ENCODE measurements at places on chromosomes 13 and 19.

DNA sequence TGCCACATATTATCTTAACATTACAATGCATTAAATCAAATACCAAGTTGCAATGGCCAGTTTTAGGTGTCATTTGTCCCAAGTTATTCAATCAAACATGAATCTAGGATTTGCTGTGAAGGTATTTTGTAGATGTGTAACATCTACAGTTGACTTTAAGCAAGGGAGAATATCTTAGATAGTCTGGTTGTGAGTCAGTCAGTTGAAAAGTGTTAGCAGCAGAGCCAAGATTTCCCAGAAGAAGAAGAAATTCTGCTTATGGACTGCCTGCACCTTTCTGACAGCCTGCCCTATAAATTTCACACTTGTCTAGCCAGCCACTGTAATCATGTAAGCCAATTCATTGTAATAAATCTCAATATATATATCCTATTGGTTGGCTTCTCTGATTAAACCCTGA lies 41.3 kb upstream of the INTS6 start:
- no peak for DNase-seq

DNA sequence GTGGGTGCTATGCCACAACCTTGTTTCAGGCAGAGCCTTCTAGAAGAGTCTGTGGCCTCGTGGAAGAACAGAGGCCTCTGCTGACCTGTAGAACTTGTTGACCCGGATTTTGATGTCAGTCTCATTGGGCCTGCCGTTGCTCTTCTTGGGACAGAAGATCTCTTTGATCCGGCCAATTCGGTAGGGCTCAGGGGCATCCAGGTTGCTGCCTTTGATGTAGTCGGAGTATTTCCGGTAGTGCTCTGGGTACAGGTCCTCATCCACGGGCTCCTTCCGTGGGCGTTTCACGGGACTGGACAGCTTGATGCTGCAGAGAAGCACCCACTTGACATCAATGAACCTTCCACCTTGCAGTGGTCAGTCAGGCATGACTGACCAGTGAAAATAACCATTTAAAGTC lies 24.0 kb upstream of the EIF3G start:
- no peak for DNase-seq

DNA sequence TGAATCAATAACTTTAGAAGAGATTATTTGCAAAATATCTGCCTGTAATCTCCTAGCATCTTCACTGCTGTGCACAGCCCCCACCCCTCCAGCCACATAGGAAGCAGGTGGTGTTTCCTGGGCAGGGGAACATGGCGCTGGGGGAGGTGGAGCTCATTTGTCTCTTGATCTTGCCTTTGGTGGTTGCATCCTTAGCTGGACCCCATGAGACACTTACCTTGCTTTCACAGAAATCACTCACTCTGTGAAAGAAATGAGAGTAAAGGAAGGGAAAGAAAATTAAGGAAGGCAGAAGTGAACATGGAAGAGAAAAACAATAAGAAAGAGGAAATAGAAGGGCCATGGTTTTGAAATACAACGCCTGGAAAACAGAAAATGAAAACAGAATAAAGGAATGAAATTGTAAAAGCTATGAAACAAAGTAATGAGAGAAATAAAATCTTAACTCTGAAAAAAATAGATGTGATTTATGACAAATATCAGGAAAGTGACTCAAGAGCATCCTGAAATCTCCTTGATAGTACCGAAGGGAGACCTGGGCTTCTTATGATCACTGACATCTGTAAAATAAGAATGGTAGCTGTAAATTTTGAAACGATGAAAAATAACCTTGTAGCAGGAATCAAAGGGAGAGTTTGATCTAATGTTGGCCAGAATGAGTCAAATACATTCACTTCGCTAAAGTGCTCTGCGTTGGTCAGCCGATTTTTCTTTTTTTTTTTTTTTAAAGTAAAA lies 17.2 kb upstream of the RNASEH2B start:
- DNase-seq: peak; percentile 96

DNA sequence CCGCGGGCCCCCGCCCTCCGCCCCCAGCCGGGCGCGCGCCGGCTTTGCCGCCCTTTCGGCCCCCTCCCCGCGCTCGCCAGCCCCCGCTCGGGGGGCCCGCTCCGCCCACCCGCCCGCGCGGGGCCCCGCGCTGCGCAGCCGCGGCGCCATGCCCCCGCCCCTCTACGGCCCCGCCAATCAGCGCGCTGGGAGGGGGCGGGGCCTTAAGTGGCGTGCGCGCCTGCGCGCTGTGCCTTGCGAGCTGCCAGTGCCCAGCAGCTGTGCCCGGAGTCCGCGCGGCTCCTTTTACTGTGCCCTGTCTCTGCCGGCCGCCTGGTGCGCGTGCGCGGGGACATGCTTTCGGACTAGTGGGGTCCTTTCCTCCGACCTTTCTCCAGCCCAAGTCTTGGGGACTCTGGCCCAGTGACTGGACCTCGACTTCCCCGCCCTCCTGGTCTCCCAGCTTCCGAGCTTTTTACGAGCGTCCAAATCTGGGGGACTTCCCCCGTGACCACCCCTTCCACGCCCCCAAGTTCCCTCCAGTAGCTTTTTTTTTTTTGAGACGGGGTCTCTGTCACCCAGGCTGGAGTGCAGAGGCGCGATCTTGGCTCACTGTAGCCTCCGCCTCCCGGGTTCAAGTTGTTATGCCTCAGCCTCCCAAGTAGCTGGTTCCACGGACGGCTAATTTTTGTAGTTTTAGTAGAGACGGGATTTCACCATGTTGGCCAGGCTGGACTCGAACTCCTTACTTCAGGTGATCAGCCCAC lies at the start of gene MBD3:
MBD3 (minus strand) TSS at position 111 of the 746 bp plus-strand sequence. CDS start 234 bp downstream, outside the sequence.
- DNase-seq: peak; percentile 80

DNA sequence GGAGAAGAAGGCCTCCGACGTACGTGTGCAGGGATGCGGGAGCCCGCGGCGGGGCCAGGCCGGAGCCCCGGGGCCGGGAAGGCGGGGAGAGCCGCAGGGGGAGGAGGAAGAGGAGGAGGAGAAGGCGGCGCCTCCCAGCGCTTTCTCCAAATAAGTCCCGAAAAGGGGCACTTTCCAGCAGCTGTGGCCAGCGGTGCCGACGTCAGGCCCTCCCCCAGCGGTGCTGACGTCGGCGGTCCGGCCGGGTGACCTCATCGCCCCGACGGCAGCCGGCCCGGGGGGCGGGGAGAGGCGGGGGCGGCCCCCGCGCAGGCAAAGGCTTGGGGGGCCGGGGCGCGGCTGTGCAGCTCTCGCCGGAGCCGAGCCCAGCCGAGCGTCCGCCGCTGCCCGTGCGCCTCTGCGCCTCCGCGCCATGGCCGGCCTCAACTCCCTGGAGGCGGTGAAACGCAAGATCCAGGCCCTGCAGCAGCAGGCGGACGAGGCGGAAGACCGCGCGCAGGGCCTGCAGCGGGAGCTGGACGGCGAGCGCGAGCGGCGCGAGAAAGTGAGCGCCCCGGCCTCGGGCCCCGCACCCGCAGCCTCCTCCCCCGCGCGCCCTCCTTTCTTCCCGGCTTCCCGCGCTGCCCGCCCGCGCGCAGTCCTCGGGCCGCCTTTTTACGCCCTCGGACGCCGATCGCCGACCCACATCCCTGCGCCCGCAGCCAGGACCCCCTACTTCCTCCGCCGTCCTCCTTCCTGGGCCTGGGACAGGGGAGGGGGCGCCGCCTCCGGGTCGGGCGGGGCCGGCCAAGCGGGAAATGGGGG lies at the start of gene TPM4:
TPM4 (plus strand) TSS at position 342 of the 804 bp plus-strand sequence; CDS start at position 413, 71 bp downstream.
- peak; percentile 89 for DNase-seq
